DMS153 (cell line): ENCODE measurements at places on chromosomes 11 and 22.

DNA sequence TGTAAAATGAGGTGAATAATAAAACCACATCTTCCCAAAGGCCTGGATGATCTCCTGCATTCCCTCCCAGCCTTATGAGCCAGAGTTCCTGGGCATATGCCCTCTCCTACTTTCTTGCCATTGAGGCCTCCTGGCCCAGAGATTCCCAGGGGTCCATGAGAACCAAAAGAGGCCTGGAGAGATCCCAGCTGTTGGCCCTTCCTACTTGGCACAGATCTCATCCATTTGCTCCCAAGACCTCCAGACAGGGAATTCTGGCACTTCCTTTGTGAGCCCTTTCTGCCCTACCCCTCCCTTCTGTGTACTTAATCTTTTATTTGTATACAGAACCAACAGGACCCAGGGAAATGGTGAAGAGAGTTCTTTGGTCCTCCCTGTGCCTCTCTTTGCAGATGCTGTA, 21.4 kb downstream of the POU2F3 start:
- DNase-seq, result no peak

- DNase-seq, result no peak
Observed at GRCh38 chr22:28718044-28718443, 23.6 kb downstream of the CHEK2 start.

GRCh38 chr11:10439924-10440323, 15.1 kb upstream of the AMPD3 start:
- no peak for DNase-seq

DNA sequence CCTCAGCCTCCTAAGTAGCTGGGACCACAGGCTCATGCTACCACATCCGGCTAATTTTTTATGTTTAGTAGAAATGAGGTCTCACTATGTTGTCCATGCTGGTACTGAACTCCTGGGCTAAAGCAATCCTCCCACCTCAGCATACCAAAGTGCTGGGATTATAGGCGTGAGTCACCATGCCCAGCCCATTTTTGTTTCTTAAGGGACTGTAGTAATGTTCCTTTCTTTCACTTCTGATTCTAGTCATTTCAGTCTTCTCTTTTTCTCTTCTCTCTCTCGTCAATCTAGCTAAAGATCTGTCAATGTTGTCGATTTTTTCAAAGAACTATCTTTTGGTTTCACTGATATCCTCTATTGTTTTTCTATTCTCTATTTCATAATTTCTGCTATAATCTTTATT, 111.0 kb upstream of the APOA1 start:
- no peak for DNase-seq

GRCh38 chr11:304915-305843, 2.4 kb upstream of the IFITM2 start:
- DNase-seq, result no peak

GRCh38 chr22:45885941-45886395, 91.0 kb downstream of the WNT7B start:
- DNase-seq, result no peak

GRCh38 chr11:61861634-61862033, 29.7 kb downstream of the FADS3 start:
- no peak for DNase-seq

DNA sequence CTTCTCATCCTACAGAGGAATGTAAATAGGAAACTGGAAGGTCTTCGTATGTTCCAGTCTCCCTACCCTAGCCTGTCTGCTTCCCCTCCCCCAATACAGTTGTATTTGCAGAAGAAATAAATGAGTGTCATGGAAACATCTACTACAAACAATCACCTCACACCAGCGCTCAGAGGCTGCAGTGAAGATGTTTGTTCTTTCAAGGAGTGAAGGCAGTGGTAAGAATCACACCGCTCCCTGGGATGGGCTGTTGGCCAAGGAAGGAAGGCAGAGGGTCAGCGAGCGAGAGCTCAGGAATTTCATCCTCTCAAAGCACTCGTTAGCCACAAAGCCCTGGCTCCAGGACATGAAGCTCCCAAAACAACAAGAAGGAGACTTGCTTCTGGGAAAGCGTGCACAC, 1.1 kb upstream of the IGSF9B start:
- DNase-seq, result peak; percentile 22

GRCh38 chr11:13135385-13136271, 126.5 kb downstream of the RASSF10 start:
- peak; percentile 73 for DNase-seq

- no peak for DNase-seq
Observed at GRCh38 chr22:36881504-36882245, 20.9 kb downstream of the NCF4 start.

DNA sequence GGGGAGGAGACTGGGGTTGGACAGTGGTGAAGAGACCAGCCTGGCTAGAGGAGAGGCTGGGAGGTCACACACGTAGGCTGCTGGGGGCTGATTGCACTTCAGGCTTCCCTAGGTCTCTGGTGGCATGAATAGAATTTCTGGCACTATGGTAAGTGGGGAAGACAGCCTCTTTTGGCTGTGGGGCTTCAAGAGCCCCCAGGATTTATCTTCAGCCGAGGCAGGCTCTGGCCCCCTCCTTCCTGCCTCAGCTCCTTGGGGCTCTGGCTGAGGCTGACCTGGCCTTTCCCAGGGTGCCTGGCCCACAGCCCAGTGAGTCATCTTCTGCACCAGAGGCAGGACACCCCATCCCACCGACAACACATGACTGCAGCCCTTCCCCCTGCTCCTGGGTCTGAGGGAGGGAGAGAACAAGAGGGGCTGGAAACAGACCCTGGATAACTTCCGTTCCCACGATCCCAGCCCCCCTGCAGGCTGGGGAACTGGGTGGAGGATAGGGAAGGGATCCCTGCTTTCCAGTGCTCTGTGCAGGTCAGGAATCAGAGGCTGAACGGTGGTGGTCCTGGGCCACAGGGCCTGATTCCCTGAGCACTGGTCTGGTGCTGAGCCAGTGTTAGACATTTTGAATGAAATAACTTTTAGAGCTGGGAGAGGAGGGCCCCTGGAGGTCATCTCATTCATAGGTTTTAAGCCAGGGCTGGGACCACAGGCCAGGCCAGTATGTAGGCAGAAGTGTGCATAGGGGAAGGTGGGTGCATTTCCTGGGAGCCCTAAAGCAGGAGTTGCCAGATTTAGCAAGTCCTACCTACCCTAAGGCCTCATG, 26.5 kb downstream of the ARHGEF17 start:
- no peak for DNase-seq

- DNase-seq, result no peak
Observed at GRCh38 chr11:48044577-48044976, 64.2 kb downstream of the PTPRJ start.

- DNase-seq, result no peak
Observed at GRCh38 chr22:27842669-27843431, 41.3 kb upstream of the MN1 start.

GRCh38 chr11:520428-521176, 13.6 kb upstream of the RNH1 start:
- no peak for DNase-seq

DNA sequence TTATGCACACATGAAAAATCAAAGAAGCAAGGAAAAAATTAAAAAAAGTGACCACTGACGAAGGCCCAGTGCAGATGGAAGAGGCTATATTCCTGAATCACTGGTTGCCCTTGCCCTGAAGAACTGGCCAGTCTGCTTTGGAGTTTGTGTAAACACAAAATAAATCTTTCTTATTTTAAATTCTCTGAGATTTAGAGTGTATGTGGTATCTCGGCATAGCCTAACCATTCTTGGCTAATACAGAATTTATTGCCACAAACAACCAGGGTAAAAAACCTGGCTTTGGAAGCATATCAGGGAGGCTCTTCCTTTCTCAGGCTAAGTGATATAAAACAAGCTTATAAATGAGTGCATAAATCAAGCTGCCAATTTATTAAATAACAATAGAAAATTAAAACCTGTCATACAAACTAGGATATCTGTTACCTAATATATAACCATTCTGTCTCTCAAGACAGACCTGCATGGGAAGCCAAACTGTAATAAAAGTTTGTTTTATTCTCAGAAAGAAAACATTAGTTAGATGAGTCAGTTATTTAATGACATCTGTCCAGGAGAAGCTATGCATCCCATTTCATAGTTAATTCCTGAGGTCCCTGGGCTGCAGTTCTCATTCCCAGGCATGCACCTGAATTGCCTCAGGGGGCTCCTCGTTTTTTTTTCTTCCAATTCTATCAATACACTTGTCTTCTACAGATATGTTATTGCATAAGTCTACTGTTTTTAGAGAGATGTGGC, 6.1 kb upstream of the TMEM135 start:
- no peak for DNase-seq

DNA sequence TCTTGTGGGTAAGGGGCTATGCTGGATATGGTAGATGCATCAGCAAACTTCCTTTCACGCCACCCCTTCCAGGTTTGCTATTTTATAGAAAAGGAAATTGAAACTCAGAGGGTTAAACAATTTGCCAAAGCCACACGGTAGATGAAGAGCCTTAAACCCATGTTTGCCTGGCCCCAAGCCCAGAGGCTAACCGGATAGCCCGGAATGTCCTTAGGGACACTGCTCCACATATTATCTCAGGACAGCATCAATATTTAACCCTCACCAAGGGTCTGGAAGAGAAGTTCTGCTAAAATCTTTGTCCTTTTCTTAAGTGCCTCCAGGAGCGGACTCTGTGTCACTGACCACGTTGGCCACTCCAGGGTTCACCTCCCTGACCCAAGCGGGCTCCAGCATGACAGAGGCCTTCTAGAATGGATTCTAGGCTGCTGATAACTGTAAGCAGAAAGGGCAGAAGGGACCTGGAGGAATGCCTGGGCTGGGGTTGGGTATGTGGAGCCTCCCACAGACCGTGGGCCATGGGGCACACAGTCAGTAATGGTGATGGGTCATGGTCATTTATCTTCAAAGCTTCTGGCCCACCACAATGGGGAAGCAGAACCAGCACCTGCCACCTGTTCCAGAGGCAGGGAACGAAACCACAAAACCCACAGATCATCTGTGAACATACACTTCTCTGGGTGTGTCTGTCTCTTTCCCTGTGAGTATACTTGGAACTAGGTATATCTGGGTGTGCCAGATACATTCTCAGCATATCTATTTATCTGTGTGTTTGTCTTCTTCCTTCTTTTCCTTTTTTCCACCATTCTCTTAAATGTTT, 5.4 kb upstream of the TMEM86A start:
- DNase-seq, result no peak

GRCh38 chr11:56782167-56782847, 33.8 kb upstream of the OR9G4 start:
- DNase-seq, result no peak

DNA sequence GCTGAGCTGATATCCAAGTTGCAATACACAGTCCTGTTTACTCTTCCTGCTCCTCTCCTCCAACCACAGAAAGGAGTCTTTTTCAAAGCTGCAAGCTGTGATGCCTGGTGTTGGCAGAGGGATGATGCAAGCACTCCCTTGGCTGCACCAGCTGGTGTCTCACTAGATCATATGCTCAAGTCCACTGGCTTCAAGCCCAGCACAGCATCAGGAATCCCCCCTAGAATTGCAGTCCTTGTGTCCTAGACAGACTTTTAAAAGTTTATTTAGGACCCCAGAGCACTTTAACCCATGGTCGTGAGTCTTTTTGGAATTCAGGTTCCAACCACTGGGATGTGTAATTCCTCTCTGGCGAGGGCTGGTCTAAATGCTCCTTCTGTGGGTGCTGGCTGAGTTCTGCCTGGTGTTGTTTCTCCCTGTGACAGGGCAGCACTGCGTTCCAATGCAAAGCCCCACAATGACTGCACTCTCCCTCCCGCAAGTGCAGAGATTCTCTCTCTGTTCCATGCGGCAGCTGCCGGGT, 1.9 kb upstream of the HEPN1 start:
- no peak for DNase-seq

DNA sequence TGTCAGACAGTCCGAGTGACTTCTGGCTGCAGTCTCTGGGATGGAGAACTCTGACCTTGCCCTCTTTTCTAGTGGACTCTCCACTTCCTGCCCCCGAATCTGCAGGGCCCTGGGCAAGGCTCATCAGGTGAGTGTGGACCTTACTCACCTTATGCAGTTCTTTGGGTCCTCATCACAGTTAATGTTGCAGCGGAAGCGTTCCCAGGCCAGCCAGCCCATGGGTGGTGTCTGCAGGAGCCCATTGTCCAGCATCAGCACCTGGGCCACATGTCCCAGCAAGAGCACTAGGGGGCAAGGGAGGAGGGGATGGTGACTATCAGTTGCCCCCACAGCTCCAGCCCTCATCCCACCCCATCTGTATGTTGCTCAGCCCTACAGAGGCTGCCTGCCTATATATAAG, 2.3 kb downstream of the NAGA start:
- no peak for DNase-seq

DNA sequence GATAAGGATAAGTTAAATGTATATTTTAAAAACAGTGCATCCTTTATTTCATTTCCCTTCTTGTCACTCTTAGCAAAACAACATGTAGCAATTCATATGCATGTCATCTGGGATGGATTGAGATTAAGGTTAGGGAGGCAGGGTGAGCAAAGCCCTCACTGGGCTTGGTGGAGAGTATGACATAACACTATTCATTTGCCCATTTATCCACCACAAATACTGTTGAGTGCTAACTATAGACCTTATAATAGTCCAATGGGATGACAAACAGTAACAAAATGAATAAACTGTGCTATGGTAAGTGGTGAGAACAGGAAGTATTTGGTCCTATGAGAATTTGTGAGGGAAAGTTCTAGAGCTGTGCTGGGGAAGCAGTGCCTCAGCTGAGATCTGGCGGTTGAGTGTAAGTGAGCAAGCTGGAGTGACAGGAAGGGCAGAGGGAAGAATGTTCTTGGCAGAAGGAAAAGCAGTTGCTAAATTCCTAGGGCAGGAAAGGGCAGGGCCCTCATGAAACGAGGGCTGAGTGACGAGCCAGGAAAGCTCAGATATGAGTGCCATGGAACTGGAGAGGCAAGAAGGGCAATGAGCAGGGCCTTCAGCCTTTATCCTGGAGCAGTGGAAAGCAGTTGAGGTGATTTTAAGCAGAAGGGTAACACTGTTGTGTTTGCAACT, 6.7 kb downstream of the HSD17B12 start:
- no peak for DNase-seq

DNA sequence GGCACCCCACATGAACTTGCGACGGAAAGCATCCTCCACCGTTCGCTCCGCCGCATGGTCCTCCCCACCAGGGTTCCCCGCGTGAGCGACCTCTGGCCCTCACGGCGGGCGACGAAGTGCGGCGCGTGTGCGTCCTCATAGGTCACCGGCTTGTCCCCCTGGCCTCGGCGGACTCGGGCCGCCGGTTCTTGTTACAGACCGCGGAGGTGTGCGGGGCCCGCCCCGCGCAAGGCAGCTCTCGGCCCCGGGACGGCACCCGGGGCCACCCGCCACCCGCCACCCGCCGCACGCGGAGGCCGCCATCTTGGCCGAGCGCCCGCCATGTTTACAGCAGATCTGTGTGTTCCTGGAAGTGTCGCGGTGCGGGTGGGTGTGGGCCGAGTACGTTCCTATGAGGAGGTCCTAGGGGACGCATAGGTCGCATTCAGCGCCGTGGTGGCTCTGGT, 3.5 kb upstream of the IFITM2 start:
- no peak for DNase-seq

- no peak for DNase-seq
Observed at GRCh38 chr11:74339619-74340018, 28.2 kb upstream of the P4HA3 start.
